ENCODE measurements at places on chromosomes 11 and 22. TPM values are rescaled to one million over a fixed set of nuclear protein-coding genes. Genes with fewer than 3 reads are reported as not detected.

Gene SEC14L6
- not detected for total RNA-seq

GRCh38 chr22:47163856-47164513, 401.5 kb downstream of the TBC1D22A start:
- H3K27ac ChIP-seq, result no peak overlapping the region
- no peaks in the 10 kb centered on the region for H3K36me3 ChIP-seq
- H3K4me3 ChIP-seq, result no peak overlapping the region

DNA sequence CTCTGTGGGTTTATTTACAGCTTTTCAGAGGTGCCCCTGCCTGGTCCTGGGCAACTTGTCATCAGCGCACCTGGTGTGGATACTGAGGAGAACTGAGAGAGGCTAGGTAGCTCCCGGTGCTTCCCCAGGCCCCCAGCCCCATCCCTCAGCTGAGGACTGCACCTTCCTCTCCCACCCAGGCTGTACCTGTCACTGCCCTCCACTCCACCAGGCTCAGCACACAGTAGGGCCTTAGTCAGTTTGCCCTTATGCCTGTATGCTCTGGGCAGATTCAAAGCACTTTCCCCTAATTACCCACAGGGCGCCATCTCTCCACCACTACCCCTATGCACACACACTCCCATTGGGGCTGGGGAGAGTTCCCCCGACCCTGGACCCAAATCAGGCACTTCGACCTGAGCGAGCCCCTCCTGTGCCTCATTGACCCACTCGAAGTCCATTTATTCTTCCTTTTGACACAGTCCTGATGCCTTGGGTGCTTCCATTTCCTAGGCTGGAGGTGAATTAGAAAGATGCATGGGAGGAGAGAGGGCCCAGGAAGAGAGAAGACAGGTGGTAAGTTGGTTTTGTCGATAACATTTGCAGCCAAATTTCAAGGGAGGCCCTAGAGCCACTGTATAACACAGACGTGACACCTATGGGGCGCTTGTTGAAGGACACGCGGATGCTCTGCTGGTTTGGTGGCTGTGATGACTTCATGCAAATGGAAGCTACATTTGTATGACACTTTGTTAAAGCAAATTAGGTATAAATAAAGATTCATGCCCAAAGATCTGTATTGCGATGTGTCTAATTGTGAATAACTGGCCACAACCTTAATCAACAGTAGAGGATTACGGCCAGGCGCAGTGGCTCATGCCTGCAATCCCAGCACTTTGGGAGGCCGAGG, 13.8 kb upstream of the PICK1 start:
- H3K4me3 ChIP-seq, result no peak overlapping the region
- H3K27me3 ChIP-seq, result no peaks in the 10 kb centered on the region
- DNase-seq, result no peak
- peaks cover 3% of the 10 kb centered on the region for H3K4me1 ChIP-seq
- H3K27ac ChIP-seq, result no peak overlapping the region
- H3K36me3 ChIP-seq, result no peaks in the 10 kb centered on the region

DNA sequence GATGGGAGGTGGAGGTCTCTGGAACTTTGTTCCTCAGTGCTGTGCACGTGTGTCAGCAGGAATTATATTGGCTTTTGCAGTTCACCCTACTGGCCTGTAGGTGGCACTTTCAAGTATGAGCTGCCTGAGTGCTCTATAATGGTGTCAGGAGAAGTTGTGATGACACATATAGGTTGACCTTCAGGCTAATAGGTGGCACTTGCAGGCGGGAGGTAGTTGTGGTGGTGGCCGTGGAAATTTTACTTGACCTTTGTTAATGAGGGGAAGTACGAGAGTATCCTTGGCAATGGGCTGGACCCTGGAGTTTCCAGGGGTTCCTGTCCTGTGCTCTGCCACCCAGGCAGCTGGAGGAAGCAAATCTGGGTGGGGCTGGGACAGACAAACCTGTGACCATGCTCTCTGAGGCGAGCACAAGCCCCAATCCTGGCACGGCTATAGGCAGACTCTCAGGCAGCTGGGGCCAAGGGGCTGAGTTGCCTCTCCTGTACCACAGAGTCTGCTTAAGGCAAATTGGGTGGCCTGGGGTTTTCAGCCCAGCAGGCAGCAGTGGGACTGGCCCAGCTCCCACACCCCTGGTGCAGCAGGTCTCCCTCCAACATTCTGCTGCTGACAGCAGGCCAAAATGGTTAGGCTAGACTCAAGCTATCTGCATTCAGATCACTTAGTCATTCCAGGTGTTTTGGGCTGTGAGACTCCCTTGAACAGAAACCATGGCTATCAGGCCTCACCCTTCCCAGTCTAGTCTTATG, 147.5 kb upstream of the CTSC start:
- no peaks in the 10 kb centered on the region for H3K4me1 ChIP-seq
- no peak overlapping the region for H3K4me3 ChIP-seq
- no peaks in the 10 kb centered on the region for H3K27me3 ChIP-seq

DNA sequence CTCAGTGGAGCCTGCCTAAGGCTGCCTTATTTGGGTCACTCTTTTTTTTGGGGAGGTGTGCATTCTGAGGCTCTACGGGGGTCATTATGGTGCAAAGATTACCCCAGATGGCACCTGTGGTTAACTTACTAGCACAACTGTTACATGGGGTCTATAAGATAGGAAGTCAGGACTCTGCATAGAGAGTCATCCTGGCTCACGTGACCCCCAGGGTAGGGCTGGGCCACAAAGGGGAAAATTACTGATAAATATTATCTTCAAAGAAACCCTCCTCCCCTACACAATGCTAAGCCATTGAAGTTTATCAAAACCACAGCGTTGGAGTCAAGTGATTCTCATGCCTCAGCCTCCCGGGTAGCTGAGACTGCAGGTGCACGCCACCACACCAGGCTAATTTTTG, 397.1 kb downstream of the MN1 start:
- H3K27ac ChIP-seq, result no peak overlapping the region
- DNase-seq, result no peak
- no peaks in the 10 kb centered on the region for H3K27me3 ChIP-seq
- H3K4me1 ChIP-seq, result no peaks in the 10 kb centered on the region

DNA sequence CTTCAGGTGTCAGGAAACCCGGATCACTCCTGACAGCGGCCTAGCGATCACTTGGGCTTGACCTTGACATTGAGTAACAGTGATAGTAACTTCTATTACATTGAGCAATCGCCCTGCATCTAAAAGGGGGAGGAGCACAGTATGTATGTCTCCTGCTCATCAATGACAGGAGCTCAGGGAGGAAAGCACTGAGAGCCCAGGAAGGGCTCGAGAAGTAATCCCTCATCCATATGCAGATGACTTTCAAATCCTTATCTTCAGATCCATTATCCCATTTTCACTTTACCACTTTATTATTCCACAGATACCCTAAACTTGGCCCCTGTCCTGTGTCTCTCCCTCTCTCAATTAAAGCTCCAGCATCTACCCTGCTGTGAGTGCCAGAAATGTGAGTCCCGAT, 47.8 kb downstream of the ABTB2 start:
- DNase-seq, result no peak
- H3K36me3 ChIP-seq, result no peaks in the 10 kb centered on the region
- no peaks in the 10 kb centered on the region for H3K27me3 ChIP-seq
- H3K4me3 ChIP-seq, result no peak overlapping the region
- no peak overlapping the region for H3K27ac ChIP-seq

DNA sequence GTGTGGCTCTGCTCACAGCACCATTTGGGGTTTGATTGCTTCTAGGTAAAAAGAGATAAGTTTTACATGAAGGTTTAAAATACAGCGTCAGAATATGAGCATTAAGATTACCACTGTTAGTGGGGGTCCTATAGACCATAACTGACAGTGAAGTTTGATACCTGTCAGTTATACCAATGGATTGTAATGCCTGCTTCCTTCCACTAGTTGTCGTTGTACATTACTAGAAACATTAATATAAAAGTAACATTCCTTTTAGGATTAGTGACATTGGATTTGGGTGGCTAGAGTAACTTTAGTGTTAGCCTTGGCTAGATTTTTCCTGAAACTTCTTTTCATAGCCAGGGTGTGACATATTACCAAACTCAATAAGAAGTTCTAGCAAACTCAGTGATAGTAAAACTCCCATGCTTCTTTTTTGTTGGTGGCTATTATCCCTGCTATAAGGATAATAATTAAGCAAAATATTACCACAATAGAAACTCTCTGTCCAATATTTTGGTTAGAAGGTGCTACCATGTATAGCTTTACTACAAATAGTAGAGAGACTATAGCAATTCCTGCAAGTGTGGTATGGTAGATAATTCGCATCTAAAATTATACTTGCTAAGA, 57.1 kb downstream of the FAM181B start:
- H3K27ac ChIP-seq, result no peak overlapping the region
- no peak for DNase-seq
- no peaks in the 10 kb centered on the region for H3K36me3 ChIP-seq
- no peak overlapping the region for H3K4me3 ChIP-seq
- no peaks in the 10 kb centered on the region for H3K27me3 ChIP-seq
- no peaks in the 10 kb centered on the region for H3K4me1 ChIP-seq

Gene POU2AF2
- not detected for total RNA-seq

- no peaks in the 10 kb centered on the region for H3K27me3 ChIP-seq
- H3K27ac ChIP-seq, result no peak overlapping the region
- no peak overlapping the region for H3K4me3 ChIP-seq
- H3K4me1 ChIP-seq, result no peaks in the 10 kb centered on the region
- no peaks in the 10 kb centered on the region for H3K36me3 ChIP-seq
Measured at GRCh38 chr11:2694495-2694894, 5.3 kb downstream of the KCNQ1OT1 start.

DNA sequence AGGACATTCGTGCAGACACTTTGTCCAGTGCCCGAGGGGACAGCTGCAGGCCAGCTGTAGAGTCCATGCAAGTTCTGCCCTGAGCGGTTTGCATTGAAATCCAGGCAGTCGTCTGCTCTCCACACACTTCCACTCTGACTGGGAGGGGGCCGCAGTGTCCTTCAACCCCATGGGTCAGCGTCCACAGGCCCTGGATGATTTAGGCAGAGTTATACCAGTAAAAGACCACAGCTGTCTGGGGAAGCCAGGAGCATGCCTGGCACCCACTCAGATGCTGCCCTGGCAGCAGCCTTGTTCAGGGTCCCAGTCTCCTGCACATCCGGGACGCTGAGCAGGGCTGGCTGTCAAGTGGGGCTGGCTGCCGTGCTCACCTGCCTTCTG, 26.5 kb downstream of the KRTAP5-5 start:
- H3K36me3 ChIP-seq, result no peaks in the 10 kb centered on the region
- H3K4me1 ChIP-seq, result no peaks in the 10 kb centered on the region
- H3K4me3 ChIP-seq, result no peak overlapping the region
- no peak overlapping the region for H3K27ac ChIP-seq
- H3K27me3 ChIP-seq, result no peaks in the 10 kb centered on the region
- no peak for DNase-seq

DNA sequence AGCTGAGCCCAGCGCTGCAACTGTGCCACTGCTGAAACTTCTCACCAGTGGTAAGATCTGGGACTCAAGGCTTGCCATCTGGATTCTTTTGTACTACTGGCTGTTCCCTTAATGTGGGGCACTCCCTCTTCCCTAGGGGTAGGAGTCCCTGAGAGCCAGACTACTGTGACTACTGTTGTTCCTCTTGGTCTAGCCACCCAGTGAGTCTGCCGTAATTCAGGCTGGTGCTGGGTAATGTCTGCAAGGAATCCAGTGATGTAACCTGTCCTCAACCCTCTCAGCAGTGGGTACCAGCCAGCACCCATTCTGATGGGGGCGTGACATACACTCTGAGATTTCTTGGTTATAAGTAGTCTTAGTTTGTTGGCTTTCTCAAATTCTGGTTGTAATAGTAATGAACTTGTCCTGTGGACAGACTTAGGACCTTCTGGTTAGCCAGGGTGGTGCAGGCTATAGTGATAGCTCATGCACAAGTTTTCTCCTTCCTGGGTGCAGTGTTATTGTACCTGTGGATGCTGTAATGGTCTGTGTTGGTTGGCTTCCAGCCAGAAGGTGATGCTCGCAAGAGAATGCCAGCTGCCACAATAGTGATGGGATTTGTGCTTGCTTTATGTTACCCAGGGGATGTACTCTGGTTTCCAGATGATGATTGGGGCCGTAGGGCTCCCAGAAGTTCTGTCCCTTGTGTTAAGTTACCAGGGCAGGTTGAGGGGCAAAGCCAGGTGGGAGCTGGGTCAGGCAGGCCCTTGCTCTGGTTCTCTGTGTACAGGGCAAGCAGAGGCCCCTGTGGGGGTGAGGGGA, 65.5 kb downstream of the ARHGAP42 start:
- H3K27me3 ChIP-seq, result no peaks in the 10 kb centered on the region
- H3K4me3 ChIP-seq, result no peak overlapping the region
- no peaks in the 10 kb centered on the region for H3K36me3 ChIP-seq
- H3K4me1 ChIP-seq, result no peaks in the 10 kb centered on the region

Gene C22orf42
- total RNA-seq, result not detected

Gene TMPRSS13
- 0.51 TPM for total RNA-seq

- H3K36me3 ChIP-seq, result no peaks in the 10 kb centered on the region
- no peak for DNase-seq
- no peaks in the 10 kb centered on the region for H3K27me3 ChIP-seq
- no peak overlapping the region for H3K27ac ChIP-seq
- H3K4me3 ChIP-seq, result no peak overlapping the region
Measured at GRCh38 chr11:127070808-127071207, 70.2 kb upstream of the KIRREL3 start.

DNA sequence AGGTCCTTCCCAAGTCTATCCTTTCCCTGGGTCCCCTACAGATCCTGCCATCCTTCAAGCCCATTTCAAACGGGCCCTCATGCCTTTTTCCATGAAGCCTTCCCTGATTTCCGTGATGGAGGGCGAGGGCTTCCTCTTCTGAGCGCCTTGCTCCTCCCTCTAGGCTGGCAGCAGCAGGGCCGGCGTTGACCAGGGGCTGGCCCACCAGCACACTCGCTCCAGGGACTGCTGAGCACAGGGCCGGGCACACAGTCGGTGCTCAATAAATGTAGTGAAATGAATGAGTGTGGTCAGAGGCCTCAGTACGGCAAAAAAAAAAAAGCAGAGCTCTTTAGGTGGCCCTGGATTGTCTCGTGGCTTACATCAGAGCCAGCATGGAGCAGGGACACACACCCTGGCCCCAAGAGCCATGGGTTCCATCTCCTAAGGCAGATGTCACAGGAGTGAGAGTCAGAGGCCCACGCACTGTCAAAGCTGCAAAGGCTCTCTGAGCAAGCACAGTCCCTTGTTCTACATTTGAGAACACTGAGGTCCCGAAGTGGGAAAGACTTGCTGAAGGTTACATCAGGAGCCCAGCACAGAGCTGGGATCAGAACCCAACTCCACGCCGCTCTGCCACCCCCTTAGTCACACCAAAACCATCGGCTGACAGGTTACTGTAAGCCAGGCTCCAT, 3.1 kb downstream of the IL2RB start:
- DNase-seq, result no peak
- H3K27ac ChIP-seq, result no peak overlapping the region
- H3K4me3 ChIP-seq, result no peak overlapping the region
- no peaks in the 10 kb centered on the region for H3K4me1 ChIP-seq
- H3K36me3 ChIP-seq, result no peaks in the 10 kb centered on the region
- no peaks in the 10 kb centered on the region for H3K27me3 ChIP-seq

DNA sequence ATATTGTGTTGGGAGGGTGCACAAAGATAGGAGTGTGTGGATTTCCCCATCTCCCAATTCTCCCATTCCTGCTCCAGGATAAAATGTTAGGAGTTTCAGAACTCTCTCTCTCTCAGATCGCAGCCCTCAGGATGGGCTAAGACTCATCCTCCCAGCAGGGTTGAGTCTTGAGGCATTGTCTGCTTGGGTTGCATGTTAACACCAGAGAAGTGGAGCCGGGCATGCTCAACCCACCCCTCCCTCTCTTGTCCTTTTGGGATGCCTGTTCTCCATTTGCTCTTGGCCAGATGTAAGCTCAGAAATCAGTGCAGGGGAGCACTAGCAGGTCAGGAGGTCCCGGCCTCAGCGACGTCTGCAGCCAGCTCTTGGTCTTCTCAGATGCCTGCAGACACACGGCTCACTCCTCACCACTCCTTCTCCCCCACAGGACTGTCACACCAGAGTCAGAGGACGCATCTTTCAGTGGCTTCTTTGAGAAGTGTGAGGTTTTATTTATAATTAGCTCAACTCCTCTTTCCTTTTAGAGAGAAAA, 1456.5 kb downstream of the TBC1D22A start:
- H3K27me3 ChIP-seq, result no peaks in the 10 kb centered on the region
- DNase-seq, result no peak
- H3K4me1 ChIP-seq, result no peaks in the 10 kb centered on the region
- H3K4me3 ChIP-seq, result no peak overlapping the region
